Ascending aorta (tissue), 2 donors: ENCODE measurements at places on chromosomes 6 and 20. TPM values are rescaled to one million over a fixed set of nuclear protein-coding genes. Genes with fewer than 3 reads are reported as not detected.

ADAT2 gene
- total RNA-seq: 24.8 TPM

C6orf52 gene
- not detected for total RNA-seq

NT5E gene
- 143 TPM for total RNA-seq

SCUBE3 gene
- 29.5 TPM for total RNA-seq

TMEM14C gene
- 79.6 TPM for total RNA-seq

SMIM26 gene
- 67.7 TPM for total RNA-seq

GABRR2 gene
- 0.32 TPM for total RNA-seq

TUBB1 gene
- total RNA-seq: not detected

OOEP gene
- not detected for total RNA-seq

SH3BGRL2 gene
- total RNA-seq: 73.0 TPM

COX4I2 gene
- 61.4 TPM for total RNA-seq

C20orf141 gene
- total RNA-seq: not detected

SIGLEC1 gene
- 23.2 TPM for total RNA-seq

PHF3 gene
- 31.5 TPM for total RNA-seq

GNMT gene
- not detected for total RNA-seq

CASS4 gene
- total RNA-seq: 11.2 TPM

LGSN gene
- total RNA-seq: not detected

RNASET2 gene
- total RNA-seq: 51.9 TPM

SLC22A7 gene
- 1.8 TPM for total RNA-seq

MRPL18 gene
- total RNA-seq: 119 TPM

HIVEP2 gene
- 14.5 TPM for total RNA-seq

MYBL2 gene
- total RNA-seq: not detected

CNR1 gene
- total RNA-seq: 35.0 TPM

SLC29A1 gene
- 224 TPM for total RNA-seq

REPS1 gene
- total RNA-seq: 30.4 TPM
